Right lobe of liver (tissue), 6 donors: ENCODE measurements at places on chromosomes 5 and 9.

GRCh38 chr5:96172436-96172835, 210.8 kb upstream of the ELL2 start:
- no peak for DNase-seq
- H3K36me3 ChIP-seq: no peaks in the 10 kb centered on the region
- H3K27me3 ChIP-seq: no peaks in the 10 kb centered on the region
- H3K27ac ChIP-seq: no peak overlapping the region
- H3K4me3 ChIP-seq: no peak overlapping the region
- H3K4me1 ChIP-seq: peaks cover 10% of the 10 kb centered on the region

GRCh38 chr5:139164020-139164419, 34.1 kb downstream of the SIL1 start:
- H3K36me3 ChIP-seq: no peaks in the 10 kb centered on the region
- no peak overlapping the region for H3K4me3 ChIP-seq

DNA sequence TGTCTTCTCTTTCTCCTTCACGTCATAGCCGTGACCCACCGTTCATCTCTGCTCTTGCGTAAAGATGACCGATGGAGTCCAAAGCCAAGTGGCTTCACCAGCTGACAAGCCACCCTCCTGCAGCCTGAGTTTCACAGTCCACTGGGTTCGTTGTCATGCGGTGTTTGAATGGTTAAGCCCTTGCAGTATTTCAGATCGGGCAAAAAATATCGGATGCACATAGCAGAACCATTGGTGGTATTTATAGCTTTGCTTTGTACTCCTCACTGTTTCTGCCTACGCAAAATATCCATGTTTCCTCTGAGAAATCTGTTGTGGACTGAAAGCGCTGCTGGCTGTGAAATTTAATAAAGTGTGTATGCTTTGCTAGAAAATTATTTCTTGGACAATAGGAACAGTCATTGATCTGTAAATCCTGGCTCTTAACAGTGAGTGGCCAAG, 34.5 kb upstream of the NCS1 start:
- H3K27me3 ChIP-seq: no peaks in the 10 kb centered on the region
- H3K36me3 ChIP-seq: no peaks in the 10 kb centered on the region
- DNase-seq: no peak
- H3K4me3 ChIP-seq: no peak overlapping the region
- no peak overlapping the region for H3K27ac ChIP-seq

DNA sequence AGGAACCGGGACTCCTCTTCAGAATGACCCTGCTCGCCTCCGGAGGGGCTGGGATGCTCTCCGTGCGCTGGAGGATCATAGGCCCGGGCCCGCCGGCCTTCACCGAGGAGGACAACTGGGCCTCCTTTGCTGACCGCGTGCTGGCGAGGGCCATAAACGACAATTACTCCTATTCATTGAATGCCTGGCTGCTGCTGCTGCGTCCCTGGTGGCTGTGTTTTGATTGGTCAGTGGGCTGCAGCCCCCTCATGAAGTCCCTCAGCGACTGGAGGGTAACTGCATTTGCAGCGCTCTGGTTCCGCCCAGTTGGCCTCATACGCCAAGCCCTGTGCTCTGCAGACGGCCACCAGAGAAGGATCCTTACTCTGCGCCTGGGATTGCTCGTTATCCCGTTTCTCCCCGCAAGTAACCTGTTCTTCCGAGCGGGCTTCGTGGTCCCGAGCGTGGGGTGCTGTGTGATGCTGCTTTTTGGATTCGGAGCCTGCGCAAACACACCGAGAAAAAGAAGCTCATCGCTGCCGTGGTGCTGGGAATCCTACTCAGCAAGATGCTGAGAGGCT, 16.6 kb downstream of the OR2V1 start:
- no peak for DNase-seq
- no peak overlapping the region for H3K27ac ChIP-seq
- H3K36me3 ChIP-seq: no peaks in the 10 kb centered on the region
- no peak overlapping the region for H3K4me3 ChIP-seq
- H3K27me3 ChIP-seq: no peaks in the 10 kb centered on the region

DNA sequence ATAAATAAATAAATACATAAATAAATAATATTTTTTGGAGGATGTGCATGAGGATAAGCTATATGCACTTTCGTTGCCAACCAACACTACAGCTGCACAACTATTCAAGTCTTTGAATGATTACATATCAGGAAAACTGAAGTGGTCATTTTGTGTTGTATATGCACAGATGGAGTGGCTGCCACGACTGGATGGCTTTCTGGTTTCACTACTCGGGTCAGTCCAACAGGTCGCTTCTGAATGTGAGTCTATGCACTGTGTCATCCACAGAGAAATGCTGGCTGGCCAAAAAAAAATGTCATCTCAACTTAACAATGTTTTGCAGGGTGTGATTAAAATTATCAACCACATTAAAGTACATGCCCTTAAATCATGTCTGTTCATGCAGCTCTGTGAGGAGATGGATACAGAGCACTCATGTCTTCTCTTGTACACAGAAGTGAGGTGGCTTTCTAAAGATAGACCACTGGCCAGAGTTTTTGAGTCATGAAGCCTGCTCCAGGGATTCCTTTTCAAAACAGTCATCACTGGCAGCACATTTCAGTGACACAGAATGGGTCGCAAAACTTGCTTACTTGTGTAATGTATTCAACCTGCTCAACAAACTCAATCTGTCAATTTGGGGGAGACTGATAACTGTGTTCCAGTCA, 589.8 kb upstream of the CYLC2 start:
- H3K4me3 ChIP-seq: no peak overlapping the region
- no peaks in the 10 kb centered on the region for H3K27me3 ChIP-seq
- H3K27ac ChIP-seq: no peak overlapping the region
- DNase-seq: no peak
- H3K36me3 ChIP-seq: no peaks in the 10 kb centered on the region

DNA sequence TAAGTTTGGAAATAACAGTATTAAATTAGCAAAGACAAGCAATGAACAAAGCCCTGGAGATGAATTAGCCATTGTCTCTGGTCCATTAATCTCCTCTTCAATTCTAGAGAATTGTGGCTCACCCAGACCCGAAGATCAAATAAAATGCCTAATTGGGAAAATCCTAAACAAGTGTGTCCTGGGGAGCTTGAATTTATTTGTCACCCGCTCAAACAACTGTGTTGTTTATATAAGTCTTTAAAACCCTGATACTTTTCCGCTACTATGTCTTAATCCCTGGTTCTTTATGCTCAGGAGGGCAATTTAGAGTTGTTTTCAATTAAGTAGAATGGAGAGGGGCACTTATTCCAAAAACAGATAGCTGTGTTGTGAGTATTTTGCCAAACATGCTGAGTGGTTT, 128.4 kb downstream of the ANXA1 start:
- no peak for DNase-seq
- H3K4me3 ChIP-seq: no peak overlapping the region
- H3K27ac ChIP-seq: no peak overlapping the region
- no peaks in the 10 kb centered on the region for H3K36me3 ChIP-seq

DNA sequence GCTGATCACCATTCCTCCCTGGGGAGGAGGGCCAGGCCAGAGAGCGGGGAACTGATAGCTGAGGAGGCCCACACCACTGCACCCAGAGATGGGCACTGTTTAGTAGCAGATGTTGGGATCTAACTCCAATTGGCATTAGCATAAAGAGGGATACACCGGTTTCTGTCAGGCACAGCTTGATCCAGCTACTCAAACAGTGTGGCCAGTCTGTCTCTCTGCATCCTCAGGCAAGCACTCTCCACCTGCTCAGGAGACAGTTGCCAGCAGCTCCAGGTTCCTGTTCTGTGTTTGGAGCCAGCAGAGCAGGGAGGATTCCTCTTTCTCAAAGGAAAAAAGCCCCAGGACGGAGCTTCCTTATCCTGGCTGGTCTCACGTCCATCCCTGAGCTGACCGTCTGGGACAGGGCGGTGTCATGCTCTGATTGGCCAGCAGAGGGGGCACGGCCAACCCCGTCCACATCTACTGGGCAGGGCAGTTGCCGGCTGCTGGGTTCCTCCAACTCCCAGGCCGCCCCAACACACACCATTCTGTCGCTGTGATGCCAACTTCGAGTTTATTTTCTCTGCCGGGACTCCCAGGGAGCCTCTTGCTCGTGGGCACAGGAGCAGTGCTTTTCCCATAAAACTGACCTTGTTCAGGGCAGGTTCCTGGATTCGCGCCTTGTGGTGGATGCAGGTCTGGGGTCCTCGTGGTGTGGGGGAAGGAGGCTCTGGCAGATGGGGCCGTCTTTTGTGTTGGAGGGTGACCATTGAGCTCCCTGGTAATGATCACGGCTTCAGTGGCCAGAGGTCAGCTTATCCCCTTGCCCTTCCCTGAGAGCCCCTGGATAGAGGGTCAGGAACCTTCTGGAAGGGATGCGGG, 47.9 kb downstream of the COL5A1 start:
- no peak overlapping the region for H3K27ac ChIP-seq
- no peaks in the 10 kb centered on the region for H3K27me3 ChIP-seq
- H3K4me3 ChIP-seq: no peak overlapping the region
- H3K4me1 ChIP-seq: no peaks in the 10 kb centered on the region
- DNase-seq: no peak
- H3K36me3 ChIP-seq: no peaks in the 10 kb centered on the region

- H3K4me3 ChIP-seq: no peak overlapping the region
- H3K36me3 ChIP-seq: no peaks in the 10 kb centered on the region
- no peaks in the 10 kb centered on the region for H3K27me3 ChIP-seq
- no peaks in the 10 kb centered on the region for H3K4me1 ChIP-seq
- H3K27ac ChIP-seq: no peak overlapping the region
- no peak for DNase-seq
These were observed 65.7 kb upstream of the TNFAIP8 start for GRCh38 chr5:119290161-119290569.

DNA sequence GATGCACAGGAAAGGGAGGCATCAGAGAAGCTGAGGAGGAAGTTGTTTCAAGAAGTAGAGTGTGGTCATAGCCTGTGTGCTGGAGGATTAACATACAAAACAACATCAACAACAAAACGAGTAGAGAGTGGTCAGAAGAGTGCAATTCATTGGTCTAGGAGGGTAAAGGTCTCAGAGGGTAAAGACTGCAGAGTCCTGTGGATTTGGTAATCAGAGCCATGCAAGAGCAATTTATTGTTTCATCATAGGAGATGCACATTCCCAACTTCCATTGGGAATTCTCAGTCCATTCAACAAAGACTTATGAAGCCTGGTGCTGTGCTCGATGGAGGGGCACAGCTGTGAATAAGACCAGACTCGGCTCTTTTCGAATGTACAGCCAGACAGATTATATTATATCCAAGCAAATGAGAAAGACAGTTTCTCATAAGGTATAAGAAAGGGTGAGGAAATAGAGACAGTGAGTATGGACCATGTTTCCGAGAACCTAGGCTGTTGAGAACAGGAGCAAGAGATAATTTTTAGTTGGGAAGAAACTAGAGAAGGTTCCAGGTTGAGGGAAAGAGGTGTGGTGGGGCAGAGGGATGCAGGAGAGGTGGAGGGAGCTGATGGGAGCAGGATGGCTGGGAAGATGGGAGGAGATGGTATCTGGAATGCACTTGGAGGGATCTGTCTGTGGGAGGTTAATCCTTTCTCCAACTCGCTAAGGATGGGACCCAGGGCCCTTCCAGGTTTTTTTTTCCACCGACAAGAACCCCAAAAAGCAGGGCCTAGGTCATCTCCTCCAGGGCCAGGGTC, 7.9 kb upstream of the MYORG start:
- H3K27ac ChIP-seq: no peak overlapping the region
- no peak for DNase-seq
- peaks cover 4% of the 10 kb centered on the region for H3K4me1 ChIP-seq
- H3K27me3 ChIP-seq: no peaks in the 10 kb centered on the region

DNA sequence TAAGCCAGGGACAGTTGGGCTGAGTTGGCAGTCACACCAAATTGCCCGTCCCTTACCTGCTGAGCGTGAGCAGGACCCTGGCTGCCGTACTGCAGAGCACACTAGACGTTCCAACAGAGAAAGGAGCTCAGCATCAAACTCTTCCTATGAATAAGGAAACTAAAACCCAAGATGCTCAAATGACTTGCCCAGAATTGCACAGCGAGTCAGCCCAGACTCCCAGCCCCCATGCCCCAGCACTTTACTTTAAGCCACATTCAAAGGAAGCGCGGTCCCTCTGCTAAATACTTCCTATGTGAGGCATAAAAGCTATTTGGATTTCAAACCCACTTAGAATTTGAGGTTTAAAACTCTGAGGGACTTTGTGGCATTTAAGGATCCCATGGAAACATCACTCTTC, 23.9 kb downstream of the PAX5 start:
- H3K36me3 ChIP-seq: no peaks in the 10 kb centered on the region
- H3K4me1 ChIP-seq: no peaks in the 10 kb centered on the region
- no peak for DNase-seq
- H3K27me3 ChIP-seq: no peaks in the 10 kb centered on the region

GRCh38 chr9:89428901-89429890, 68.7 kb downstream of the SEMA4D start:
- H3K27me3 ChIP-seq: no peaks in the 10 kb centered on the region
- DNase-seq: no peak
- H3K27ac ChIP-seq: no peak overlapping the region
- no peak overlapping the region for H3K4me3 ChIP-seq
- H3K4me1 ChIP-seq: no peaks in the 10 kb centered on the region

DNA sequence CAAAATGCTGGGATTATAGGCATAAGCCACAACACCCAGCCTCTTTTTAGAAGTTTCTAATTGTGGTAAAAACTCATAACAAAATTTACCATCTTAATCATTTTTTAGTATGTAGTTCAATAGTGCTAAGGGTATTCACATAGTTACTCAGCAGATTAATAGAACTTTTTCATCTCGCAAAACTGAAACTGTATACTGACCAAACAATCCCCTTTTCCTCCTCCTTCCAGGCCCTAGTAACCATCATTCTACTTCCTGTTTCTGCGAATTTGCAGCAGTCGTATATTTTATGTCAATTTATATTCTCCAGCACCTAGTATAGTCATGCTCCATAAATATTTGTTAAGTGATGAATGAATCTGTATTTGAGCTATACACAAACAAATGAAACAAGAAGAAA, 86.3 kb upstream of the ERBIN start:
- H3K4me3 ChIP-seq: no peak overlapping the region
- H3K27me3 ChIP-seq: no peaks in the 10 kb centered on the region
- no peak overlapping the region for H3K27ac ChIP-seq
- DNase-seq: no peak

GRCh38 chr9:22009506-22009867, 382 bp upstream of the CDKN2B start:
- no peak for DNase-seq
- peaks cover 15% of the 10 kb centered on the region for H3K27me3 ChIP-seq
- no peaks in the 10 kb centered on the region for H3K4me1 ChIP-seq
- H3K36me3 ChIP-seq: no peaks in the 10 kb centered on the region
- peak overlapping the region; percentile 65 for H3K4me3 ChIP-seq

- no peak overlapping the region for H3K27ac ChIP-seq
- H3K4me1 ChIP-seq: no peaks in the 10 kb centered on the region
- no peak for DNase-seq
- no peak overlapping the region for H3K4me3 ChIP-seq
These were observed 71.5 kb downstream of the DAP start for GRCh38 chr5:10689391-10690081.

- no peaks in the 10 kb centered on the region for H3K4me1 ChIP-seq
- H3K36me3 ChIP-seq: no peaks in the 10 kb centered on the region
- H3K27me3 ChIP-seq: no peaks in the 10 kb centered on the region
- no peak for DNase-seq
- H3K4me3 ChIP-seq: no peak overlapping the region
These were observed 22.8 kb upstream of the FOXB2 start for GRCh38 chr9:76996700-76997099.

GRCh38 chr5:114727358-114727757, 365.5 kb downstream of the KCNN2 start:
- H3K4me1 ChIP-seq: no peaks in the 10 kb centered on the region
- no peaks in the 10 kb centered on the region for H3K36me3 ChIP-seq
- no peak overlapping the region for H3K4me3 ChIP-seq
